ENCODE measurements at places on chromosomes 13 and 19.
A peak's percentile ranks its signal among the peaks of the same experiment; 100 is the strongest.

GRCh38 chr19:15812060-15812722, 3.3 kb downstream of the OR10H1 start:
- peak; percentile 44 for DNase-seq

DNA sequence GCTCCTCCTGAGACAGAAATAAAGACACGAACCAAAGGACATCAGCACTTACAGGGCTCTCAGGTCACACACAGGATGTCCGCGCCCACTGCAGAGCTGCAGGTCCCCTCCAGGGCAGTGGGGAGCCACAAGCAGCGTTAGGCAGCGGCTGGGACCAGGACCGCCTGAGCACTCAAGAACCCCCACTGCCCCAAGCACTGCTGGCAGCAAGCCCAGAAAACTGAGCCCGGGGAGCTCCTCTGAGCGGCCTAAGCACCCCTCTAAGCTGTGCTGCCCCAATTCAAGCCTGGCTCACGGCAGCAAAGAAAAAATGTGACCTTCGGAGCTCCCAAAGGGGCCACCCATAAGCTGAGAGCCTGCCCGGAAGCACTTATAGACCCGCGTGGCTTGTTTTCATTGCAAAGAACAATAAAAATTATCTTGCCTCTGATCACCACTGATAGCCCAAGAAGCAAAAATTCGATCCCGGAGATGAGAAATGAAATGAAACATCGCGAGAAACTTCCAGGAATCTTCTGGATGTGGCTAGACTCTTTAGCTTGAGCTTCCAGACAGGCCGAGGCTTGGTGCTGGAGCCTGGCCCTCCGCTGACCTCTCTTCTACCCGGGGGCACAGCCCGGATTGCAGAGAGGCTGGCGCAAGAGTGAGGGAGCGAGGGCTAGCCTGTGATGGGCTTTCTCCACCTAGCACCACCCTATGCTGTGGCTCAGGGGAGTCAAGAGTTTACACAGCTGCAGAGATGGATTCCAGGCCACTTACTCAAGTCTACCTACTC, 6.3 kb downstream of the DPP9 start:
- no peak for DNase-seq

DNA sequence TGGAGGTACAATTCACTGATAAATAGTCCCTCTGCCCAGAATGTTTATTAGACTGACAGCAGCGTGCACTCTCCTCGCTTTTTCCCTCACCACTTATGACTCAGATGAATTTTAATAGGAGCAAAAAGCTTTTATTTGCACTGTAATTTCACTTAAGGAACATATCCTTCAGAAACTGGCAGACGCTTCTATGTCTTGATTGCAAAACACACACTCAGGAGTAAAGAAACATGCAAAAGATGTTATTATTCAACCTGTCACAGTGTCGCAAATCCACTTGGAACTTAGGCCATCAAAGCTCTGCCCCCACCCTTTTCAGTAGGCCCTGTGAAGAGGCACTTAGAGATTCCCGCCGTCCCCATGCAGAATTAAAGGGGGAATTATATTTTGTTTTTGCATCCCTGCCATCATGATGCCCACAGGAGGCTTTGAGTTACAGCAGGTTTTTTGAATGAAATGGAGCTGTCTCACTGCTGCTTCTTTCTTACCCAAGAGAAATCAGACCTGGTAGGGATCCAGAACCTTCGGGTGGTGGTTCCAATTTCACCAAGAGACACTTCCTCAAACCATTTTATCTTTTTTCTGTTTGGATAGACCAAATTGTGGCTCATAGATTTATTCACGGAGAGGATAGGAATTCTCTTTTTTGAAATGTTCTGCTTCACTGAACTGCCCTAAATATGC, 74.5 kb downstream of the GGACT start:
- DNase-seq: no peak

DNA sequence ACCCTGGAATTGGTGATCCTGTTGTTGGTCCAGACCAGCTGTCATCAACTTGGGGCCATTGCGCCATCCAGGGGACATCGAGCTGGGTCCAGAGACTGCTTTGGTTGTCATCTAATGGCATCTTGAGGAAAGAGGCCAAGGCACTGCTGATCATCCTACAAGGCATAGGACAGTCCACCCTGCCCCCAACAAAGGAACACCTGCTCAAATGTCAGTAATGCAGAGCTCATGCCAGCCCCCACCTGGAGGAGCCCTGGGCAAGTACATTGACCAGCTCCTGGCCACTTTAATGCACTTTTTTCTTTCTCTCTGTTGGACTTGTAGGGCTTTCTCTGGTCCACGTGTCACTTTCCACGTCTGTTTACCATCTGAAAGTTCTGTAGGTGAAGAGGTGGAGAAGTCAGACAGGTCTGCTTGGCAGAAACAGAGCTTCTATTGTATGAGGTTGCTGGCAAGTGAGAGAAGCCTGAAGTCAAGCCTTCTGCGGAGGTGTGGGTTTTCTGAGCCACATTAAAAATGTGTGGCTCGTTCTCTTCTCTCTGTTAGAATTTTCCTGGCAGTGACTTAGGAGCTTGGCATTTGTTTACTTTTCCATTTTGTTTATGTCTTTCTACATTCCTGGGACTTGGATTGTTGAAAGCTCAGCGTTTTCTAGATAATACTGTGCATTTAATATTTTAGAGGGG, 124.0 kb upstream of the RNF113B start:
- no peak for DNase-seq

GRCh38 chr19:5976768-5977167, 1.2 kb downstream of the RANBP3 start:
- DNase-seq: no peak

DNA sequence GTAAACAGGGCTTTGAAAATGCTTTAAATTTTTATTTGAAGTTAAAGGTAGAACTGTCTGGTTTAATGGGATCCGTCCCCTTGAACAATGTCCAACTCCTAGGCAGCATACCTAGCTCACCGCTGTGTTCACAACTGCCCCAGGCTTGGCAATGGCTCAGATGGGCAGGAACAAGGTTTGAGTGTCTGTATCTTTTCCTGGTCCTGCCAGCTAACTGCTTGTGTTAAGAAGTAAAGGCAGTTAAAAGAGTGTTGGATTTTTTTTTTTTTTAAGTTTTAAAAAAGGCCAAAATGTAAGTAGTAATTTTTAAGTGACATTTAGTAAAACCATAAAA, 66.7 kb upstream of the FNDC3A start:
- DNase-seq: no peak

- no peak for DNase-seq
These were observed 4.6 kb upstream of the TSHZ3 start for GRCh38 chr19:31353833-31354232.

- no peak for DNase-seq
These were observed 18.0 kb upstream of the CFAP97D2 start for GRCh38 chr13:114161028-114161556.

GRCh38 chr13:35851881-35852280, 279.3 kb downstream of the DCLK1 start:
- DNase-seq: no peak

- DNase-seq: no peak
These were observed 2.5 kb downstream of the CAMSAP3 start for GRCh38 chr19:7598180-7598579.

DNA sequence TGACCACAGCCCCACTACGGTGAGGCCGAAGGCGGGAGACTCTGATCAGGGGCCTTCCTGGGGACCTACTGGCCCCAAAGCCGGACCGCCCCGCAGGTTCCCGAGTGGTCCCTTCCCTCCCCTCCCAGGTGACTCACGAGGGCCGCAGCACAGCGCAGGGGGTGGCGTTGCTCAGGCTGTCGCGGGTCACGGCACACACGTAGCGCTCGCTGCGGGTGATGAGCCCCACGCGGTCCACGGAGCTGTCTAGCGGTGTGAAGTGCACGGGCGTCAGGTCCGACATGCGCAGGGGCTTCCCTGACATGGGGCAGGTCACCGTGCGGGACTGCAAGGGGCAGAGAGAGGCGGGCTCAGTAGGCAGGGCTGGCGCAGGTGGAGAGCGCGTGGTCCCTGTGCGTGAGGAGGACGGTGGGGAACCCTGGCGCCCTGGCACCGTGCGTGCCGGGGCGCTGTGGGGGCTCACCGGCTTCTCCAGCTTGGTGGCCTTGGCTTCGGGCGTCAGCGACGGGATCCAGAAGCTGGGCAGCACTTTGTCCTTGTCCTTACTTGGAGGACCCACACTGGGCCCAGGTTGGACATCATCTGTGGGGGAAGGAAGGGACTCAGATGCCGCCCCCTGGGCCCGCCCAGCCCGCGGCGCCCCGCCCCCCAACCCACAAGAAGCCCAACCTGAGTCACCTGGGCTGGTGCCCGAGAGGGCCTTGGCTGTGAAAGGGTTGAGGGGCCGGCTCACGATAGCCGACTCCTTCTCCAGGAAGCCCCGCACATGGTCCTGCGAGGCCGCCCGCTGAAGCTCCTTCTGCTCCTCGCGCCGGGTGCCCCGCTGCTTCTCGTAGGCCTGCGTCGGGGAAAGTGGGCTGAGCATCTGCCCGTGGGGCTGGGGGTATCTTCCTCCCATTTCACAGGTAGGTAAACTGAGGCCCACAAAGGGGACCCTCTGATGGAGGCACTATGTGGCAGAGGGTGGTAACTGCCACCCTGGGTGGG, 23.7 kb downstream of the NOSIP start:
- no peak for DNase-seq

DNA sequence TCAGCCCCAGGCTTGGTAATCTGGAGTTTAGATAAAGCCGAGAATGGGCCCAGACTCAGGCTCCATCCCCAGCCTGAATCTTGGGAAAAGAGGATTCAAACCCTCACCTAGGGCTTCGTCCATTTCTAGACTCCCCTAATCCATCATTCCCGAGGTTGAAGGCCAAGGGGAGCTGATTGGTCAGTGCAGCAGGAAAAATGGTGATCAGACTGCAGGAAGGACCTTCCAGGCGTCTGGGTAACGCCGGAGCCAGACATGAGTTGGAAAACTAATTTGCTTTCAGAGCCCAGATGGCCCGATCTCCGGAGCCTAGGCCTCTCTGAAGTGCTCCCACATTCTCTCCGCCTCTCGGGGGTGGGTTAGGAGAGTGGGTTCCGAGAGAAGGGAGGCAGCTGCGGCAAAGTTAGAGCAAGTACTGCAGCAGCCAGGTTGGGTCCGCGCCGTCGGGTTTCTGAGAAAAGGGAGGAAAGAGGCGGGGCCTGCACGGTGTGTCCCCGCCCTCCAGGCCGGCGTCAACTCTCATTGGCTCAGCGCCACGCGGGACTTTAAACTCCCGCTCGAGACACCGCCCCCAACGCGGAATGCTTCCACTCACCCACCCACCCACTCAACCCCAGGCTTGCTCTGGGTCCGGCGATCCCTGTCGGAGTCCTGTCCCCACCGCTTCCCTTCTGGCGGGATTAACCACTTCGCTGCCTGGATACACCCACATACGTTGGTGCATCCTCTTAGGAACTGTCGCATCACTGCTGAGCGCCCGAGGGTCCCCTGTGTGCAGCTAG, 788 bp upstream of the RTBDN start:
- peak; percentile 67 for DNase-seq

- DNase-seq: no peak
These were observed 302.8 kb downstream of the TEX29 start for GRCh38 chr13:111623208-111623607.

- DNase-seq: no peak
These were observed 3.2 kb downstream of the NAPA start for GRCh38 chr19:47511681-47512080.

DNA sequence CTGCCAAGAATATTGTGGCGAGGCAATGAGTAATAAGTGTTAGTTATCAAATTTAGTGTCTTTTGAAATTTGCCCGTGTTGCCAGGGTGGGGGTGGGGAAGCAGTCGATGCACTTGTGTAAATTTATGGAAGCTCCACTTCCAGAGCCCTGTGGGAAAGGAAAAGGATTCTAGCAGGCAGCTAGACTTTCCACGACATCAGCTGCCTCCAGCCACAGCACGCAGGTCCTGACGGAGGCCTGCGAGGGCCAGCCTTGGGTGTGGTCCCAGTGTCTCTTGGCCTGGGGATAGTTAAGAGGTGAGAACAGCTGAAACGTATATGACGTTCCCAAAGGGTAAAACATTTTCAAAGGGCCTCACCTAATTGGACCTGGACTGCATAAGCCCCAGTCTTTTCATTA, 433.0 kb downstream of the TSHZ3 start:
- DNase-seq: no peak

GRCh38 chr19:4548238-4548584, 8.4 kb upstream of the LRG1 start:
- DNase-seq: no peak

DNA sequence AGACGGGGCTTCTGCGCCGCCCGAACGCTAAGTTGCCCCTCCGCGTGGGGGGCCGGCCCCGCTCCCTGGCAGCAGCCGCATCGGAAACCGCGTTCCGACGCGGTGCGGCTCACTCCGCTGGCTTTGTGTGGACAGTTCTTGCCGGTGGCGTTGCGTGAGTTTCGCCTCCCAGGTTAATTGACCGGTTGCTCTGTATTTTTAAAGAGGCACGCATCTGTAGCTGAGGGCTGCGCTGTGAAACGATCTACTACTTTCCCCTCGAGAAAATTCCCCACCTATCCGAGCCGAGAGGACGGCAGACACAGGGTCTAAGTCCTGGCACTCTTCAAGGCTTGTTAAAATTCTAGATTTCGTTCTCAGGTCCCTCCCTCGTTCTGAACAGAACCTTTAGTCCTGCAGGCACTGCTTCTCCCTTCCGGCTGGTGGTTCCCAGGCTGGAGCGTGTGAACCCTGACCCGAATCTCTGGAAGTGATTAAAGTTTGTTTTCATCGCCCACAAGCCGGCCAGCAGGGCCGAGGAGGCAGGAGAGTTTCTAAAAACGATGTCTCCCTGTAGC, 933 bp downstream of the ARHGEF7 start:
- DNase-seq: no peak

GRCh38 chr19:40831502-40832430, 18.5 kb downstream of the CYP2A6 start:
- DNase-seq: no peak

DNA sequence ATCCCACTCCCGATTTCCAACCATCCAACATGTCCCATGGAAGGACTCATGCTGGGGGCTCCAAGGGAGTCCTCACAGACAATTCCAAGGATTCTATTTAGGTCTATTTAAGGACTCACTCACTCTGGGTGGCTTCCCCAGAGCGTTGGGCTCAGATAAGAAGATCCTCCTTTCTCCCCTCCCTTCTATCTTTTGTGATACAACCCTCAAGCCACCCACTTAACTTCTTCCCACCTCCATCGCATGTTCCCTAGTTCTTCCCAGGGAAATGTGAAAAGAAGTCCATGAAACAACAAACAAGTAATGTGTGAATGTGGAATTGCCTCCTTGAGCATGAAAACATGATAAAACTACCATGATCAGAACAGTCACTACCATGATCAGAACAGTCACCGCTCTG, 29.4 kb downstream of the INSR start:
- DNase-seq: no peak

- DNase-seq: no peak
These were observed 121.2 kb downstream of the B3GLCT start for GRCh38 chr13:31320946-31321345.

- DNase-seq: no peak
These were observed 3.1 kb downstream of the EFNB2 start for GRCh38 chr13:106532111-106532929.
